ENCODE measurements at places on chromosomes 3 and 15.
A peak's percentile ranks its signal among the peaks of the same experiment; 100 is the strongest.

DNA sequence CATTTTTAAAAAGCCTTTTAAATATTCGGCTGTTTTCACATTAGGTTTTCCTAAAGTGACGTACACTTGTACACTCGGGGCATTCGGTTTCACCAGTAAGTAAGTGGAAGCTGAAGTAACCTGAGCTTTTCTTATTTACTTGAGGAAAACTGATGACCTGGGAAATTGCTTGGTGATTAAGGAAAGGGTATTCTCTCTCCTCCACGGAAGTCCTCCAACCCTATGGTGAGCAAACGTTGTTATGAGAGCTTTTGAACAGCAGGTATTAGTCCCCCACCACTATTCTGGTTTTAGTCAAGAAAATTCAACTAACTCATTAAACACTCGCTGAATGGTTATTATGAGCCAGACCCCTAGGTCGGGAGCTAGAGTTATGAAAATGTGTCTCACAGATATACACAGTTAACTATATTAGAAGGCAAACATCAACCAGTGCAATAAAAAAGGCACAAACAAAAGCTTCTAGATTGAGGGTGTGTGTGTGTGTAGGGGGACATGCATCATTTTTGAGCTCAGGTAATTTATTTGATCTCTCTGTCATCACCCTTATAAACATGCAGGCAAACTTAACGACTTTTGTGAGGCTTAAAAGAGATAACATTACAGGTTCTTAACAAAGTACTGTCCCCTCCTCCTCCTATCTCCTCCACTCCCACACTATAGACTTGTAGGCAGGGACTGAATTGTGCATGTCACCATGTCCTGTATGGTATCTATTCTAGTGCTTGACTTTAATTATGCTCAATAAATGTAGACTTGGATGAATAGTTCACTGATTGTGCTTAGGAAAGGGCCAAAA is 143.3 kb upstream of the MB21D2 start:
- no peak for DNase-seq

GRCh38 chr3:15269091-15269989 is 63.0 kb downstream of the SH3BP5 start:
- no peak for DNase-seq

DNA sequence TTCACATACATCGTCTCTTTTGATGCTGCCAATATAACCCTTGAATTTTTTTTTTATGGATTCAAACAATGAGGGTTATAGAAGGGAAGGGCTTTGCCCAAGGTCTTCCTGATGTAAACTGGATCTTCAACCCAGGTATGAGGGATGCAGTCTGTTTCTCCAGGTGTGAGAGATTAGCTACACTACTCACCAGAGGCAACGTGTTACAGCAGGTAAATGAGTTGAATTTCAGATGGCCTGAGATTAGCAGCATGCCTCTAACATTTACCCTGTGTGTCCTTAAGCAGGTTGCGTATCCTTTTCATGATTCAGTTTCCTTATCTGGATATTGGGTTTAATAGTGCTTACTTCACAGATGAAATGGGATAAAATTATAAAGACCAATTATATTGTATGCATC is 1.9 kb downstream of the RTP4 start:
- no peak for DNase-seq

DNA sequence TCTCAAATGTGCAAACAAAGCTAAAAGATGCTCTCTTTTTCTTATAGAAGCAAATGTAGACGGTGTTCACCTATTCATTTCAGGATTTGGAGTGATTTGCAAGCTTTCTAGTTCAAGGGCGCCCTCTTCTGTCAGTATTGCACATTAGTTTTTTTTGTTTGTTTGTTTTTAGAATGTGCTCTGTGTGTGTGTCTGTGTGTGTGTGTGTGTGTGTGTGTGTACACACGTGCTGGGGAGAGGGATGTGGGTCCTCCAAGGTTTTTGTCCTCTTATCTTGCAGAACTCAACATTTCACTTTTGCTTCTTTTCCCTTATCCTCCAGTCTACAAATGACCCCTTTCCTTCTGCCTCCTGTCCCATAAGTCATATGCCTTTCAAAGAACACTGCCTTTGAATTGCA is 23.5 kb downstream of the DNAH1 start:
- DNase-seq: peak; percentile 63

DNA sequence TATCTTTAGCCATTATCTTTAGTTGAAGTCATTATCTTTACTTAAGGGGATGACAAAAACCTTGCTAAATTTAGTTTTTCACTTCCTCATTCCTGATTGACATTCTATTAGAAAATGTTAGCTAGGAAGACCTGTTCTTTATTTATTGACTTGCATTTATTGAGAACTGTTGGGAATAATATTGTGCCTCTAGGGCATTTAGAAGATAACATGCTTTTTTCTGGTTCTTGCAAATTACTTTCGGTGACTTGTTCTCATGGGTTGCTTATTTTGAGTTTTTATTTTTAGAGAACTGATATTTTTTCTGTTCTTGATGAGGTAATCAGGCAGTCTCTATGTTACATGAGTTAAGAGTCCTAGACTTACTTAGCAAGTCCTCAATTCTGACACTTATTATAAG is 48.3 kb upstream of the CTDSPL start:
- no peak for DNase-seq

- no peak for DNase-seq
Measured at GRCh38 chr3:24657870-24658510, 163.3 kb upstream of the THRB start.

DNA sequence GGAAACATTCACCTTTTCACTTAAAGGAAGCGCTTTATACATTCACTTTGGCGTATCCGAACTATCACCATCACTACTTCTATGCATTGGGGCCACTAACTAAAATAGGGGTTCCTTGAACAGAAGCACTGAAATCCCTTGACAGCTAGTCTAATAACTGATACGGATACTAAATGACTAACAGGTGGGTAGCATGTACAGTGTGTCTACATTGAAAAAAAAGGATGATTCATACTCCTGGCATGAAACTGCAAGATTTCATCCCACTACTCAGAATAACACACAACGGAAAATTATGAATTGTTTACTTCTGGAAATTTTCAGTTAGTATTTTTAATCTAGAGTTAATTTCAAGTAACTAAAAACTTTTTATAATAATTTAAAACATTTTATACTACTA is 96.7 kb downstream of the SMARCC1 start:
- no peak for DNase-seq

DNA sequence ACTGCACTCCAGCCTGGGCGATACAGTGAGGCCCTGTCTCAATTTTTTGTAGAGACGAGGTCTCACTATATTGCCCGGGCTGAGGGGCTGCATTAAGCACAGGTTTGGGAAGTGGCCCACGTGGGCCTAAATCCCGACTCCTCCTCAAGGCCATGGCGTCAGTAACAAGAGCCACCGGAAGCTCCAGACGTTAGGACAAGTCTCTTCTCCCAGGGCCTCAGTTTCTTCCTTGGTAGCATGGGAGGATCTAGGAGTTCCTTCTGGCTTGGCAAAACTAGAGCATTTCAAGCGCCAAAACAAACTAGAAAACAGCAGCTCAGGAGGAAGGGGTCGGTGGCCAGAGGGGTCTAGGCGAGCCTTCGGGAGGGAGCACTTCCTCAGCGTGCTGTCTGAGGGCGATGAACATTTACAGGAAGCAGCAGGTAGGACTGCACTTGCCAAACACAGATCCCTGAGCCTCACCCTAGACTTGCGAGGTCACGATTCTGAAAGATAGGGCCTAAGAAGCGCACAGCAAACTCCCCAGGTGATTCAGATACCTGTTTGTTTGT is 536 bp downstream of the SNAPC5 start:
- no peak for DNase-seq

- no peak for DNase-seq
Measured at GRCh38 chr3:129974564-129974832, at the start of gene TRH. Gene TRH (plus strand): TSS chr3:129974720. CDS start chr3:129975817, 1,097 bp downstream.

DNA sequence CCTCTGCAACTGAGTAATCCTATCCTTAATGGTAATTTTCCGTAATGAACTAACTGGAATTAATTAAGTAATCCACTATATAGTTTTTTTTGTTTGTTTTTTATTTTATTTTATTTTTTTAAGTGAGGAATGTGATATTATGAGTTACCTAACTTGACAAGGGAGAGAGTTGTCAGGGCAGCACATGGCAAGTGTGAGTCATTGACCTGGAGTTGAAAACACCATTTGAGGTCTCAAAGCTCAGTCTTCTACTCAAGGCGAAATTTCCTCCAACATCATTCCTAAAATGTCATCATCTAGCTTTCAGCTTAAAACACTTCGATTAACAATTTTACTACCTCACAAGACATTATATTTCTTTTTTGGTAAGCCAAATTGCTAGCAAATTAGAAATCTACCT is 87.8 kb downstream of the NECTIN3 start:
- no peak for DNase-seq

DNA sequence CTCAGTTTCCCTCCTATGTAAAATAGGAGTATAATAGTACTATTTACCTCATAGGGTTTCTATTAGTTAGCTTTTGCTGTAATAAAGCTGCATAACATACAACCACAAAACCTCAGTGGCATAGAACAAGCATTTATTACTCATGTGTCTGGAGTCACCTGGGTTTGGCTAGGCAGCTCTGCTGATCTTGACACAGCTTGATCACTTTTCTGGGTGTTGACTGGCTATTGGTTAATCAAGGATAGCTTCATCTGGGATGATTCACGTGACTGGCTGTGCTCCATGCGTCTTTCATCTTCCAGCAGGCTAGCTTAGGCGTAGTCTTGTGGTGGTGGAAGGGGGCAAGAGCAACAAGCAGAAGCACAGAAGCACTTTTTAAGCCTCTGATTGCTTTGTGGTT is 112.6 kb downstream of the SQOR start:
- no peak for DNase-seq
